Activated CD8-positive, alpha-beta memory T cell treated with anti-CD3 and anti-CD28 coated beads for 36 hours (primary cell): ENCODE measurements at places on chromosomes 6 and 20. TPM values are rescaled to one million over a fixed set of nuclear protein-coding genes. Genes with fewer than 3 reads are reported as not detected.

TRIM31 gene
- not detected for total RNA-seq

TGM3 gene
- not detected for total RNA-seq

GPLD1 gene
- total RNA-seq, result 0.48 TPM

C6orf141 gene
- total RNA-seq, result not detected

CST5 gene
- total RNA-seq, result not detected

MYLK2 gene
- 0.19 TPM for total RNA-seq

UST gene
- 8.1 TPM for total RNA-seq

SNX21 gene
- total RNA-seq, result 1.6 TPM

HCK gene
- total RNA-seq, result not detected

KIAA1586 gene
- 16.0 TPM for total RNA-seq

WFDC12 gene
- not detected for total RNA-seq

CRISP3 gene
- not detected for total RNA-seq

NFS1 gene
- total RNA-seq, result 38.9 TPM

PLAGL1 gene
- 24.3 TPM for total RNA-seq

TMC2 gene
- not detected for total RNA-seq

GTF3C6 gene
- 140 TPM for total RNA-seq

HLA-DOB gene
- total RNA-seq, result 0.72 TPM

LST1 gene
- total RNA-seq, result 16.3 TPM

HIVEP2 gene
- total RNA-seq, result 34.4 TPM

ABHD16B gene
- total RNA-seq, result 0.13 TPM

KCNK5 gene
- total RNA-seq, result 29.8 TPM
